Dermis microvascular lymphatic vessel endothelial cell (primary cell): ENCODE measurements at places on chromosomes 16 and 17. TPM values are rescaled to one million over a fixed set of nuclear protein-coding genes. Genes with fewer than 3 reads are reported as not detected.

The OXLD1 gene
- 26.6 and 29.7 TPM in 2 replicates for total RNA-seq

The KRTAP2-1 gene
- total RNA-seq = not detected in 2 replicates

The CSH1 gene
- total RNA-seq = not detected in 2 replicates

The RGS11 gene
- total RNA-seq = 0.26 and 0.38 TPM in 2 replicates

The FBXO39 gene
- total RNA-seq = 11.6 and 34.6 TPM in 2 replicates

The TPSG1 gene
- not detected in 2 replicates for total RNA-seq

The TK1 gene
- total RNA-seq = 79.3 and 147 TPM in 2 replicates

The SLC13A5 gene
- total RNA-seq = 0.26 and 0.38 TPM in 2 replicates

The MYH8 gene
- not detected in 2 replicates for total RNA-seq

The ATF7IP2 gene
- 2.2 and 9.7 TPM in 2 replicates for total RNA-seq

The BICDL2 gene
- total RNA-seq = not detected in 2 replicates

The CSNK2A2 gene
- 27.2 and 33.8 TPM in 2 replicates for total RNA-seq

The SHCBP1 gene
- 8.0 and 16.8 TPM in 2 replicates for total RNA-seq

The SPATA22 gene
- 1.7 TPM in 1 of 2 replicates, not detected in the other for total RNA-seq

The G6PC1 gene
- not detected in 2 replicates for total RNA-seq

The HEATR9 gene
- not detected in 2 replicates for total RNA-seq

The OR3A3 gene
- total RNA-seq = not detected in 2 replicates

The ADCY9 gene
- total RNA-seq = 6.7 and 10.5 TPM in 2 replicates

The IL34 gene
- 4.9 and 6.7 TPM in 2 replicates for total RNA-seq

The TBC1D3H gene
- not detected in 2 replicates for total RNA-seq

The MRPL27 gene
- 48.3 and 59.8 TPM in 2 replicates for total RNA-seq

The CES5A gene
- not detected in 2 replicates for total RNA-seq

The P2RX1 gene
- total RNA-seq = not detected in 2 replicates

The MPV17L gene
- 0.13 and 0.25 TPM in 2 replicates for total RNA-seq

The CCL16 gene
- total RNA-seq = 0.13 and 0.38 TPM in 2 replicates

The IGSF6 gene
- under 0.01 TPM in 1 of 2 replicates, not detected in the other for total RNA-seq

The HASPIN gene
- 3.5 and 5.5 TPM in 2 replicates for total RNA-seq

The AATF gene
- 18.9 and 19.1 TPM in 2 replicates for total RNA-seq

The KRT13 gene
- not detected in 2 replicates for total RNA-seq

The C16orf46 gene
- total RNA-seq = 0.26 and 0.51 TPM in 2 replicates

The KIF2B gene
- not detected in 2 replicates for total RNA-seq

The PLLP gene
- total RNA-seq = 4.2 and 11.9 TPM in 2 replicates

The KRT23 gene
- total RNA-seq = 2.1 TPM in 1 of 2 replicates, not detected in the other

The NECAB2 gene
- total RNA-seq = not detected in 2 replicates

The EDC4 gene
- 52.2 and 64.1 TPM in 2 replicates for total RNA-seq

The CCDC78 gene
- total RNA-seq = 0.26 and 0.76 TPM in 2 replicates

The CPHXL2 gene
- not detected in 2 replicates for total RNA-seq

The PRR14 gene
- 4.5 and 7.6 TPM in 2 replicates for total RNA-seq

The C16orf74 gene
- total RNA-seq = 3.7 and 9.6 TPM in 2 replicates

The PRAC1 gene
- not detected in 2 replicates for total RNA-seq

The MINK1 gene
- total RNA-seq = 20.5 and 32.9 TPM in 2 replicates

The AOC2 gene
- total RNA-seq = 0.25 and 0.26 TPM in 2 replicates

The KDM6B gene
- total RNA-seq = 1.0 and 3.5 TPM in 2 replicates

The CDR2 gene
- total RNA-seq = 20.9 and 28.2 TPM in 2 replicates

The SPNS3 gene
- 0.51 and 0.63 TPM in 2 replicates for total RNA-seq

The UBALD2 gene
- total RNA-seq = 6.8 and 7.8 TPM in 2 replicates

The ZCCHC14 gene
- 5.8 and 9.1 TPM in 2 replicates for total RNA-seq

The ZNF785 gene
- 6.4 and 9.6 TPM in 2 replicates for total RNA-seq

The CD300LB gene
- total RNA-seq = not detected in 2 replicates
